ENCODE measurements at places on chromosomes 1 and 21. TPM values are rescaled to one million over a fixed set of nuclear protein-coding genes. Genes with fewer than 3 reads are reported as not detected.

Gene AADACL4
- not detected for total RNA-seq

Gene AKR7A3
- 0.72 TPM for total RNA-seq

Gene SPATA46
- total RNA-seq, result not detected

Gene TFAP2E
- 0.48 TPM for total RNA-seq

Gene TAL1
- under 0.01 TPM for total RNA-seq

Gene AMY2A
- not detected for total RNA-seq

Gene MAB21L3
- 1.4 TPM for total RNA-seq

Gene TSTD1
- total RNA-seq, result 104 TPM

Gene EYA3
- 11.6 TPM for total RNA-seq

Gene DMBX1
- total RNA-seq, result not detected

Gene CFHR4
- total RNA-seq, result not detected

Gene GON4L
- 16.0 TPM for total RNA-seq

Gene TMPRSS15
- not detected for total RNA-seq

Gene DNASE2B
- not detected for total RNA-seq

Gene LIPI
- total RNA-seq, result not detected

Gene MUL1
- 24.7 TPM for total RNA-seq

Gene MTMR11
- total RNA-seq, result 2.3 TPM

Gene AK4
- total RNA-seq, result 78.3 TPM

Gene ESPN
- 14.5 TPM for total RNA-seq

Gene PTPRC
- not detected for total RNA-seq

Gene SLC37A1
- 7.7 TPM for total RNA-seq

Gene LIN28A
- total RNA-seq, result not detected
